Fibroblast of the aortic adventitia (primary cell): ENCODE measurements at places on chromosomes 13 and 19. TPM values are rescaled to one million over a fixed set of nuclear protein-coding genes. Genes with fewer than 3 reads are reported as not detected.

Gene HSPH1
- 51.8 and 69.9 TPM in 2 replicates for total RNA-seq

Gene PCDH20
- total RNA-seq, result 0.36 TPM in 1 of 2 replicates, not detected in the other

Gene MRPL54
- 38.8 and 60.5 TPM in 2 replicates for total RNA-seq

Gene MAMSTR
- 2.5 and 8.0 TPM in 2 replicates for total RNA-seq

Gene ADAMTS10
- total RNA-seq, result 15.8 and 18.5 TPM in 2 replicates

Gene KIR2DL3
- total RNA-seq, result not detected in 2 replicates

Gene C19orf33
- total RNA-seq, result 0.45 and 1.7 TPM in 2 replicates

Gene ADM5
- total RNA-seq, result 0.33 and 0.63 TPM in 2 replicates

Gene LILRA1
- not detected in 2 replicates for total RNA-seq

Gene RPL18
- 1,782 and 2,036 TPM in 2 replicates for total RNA-seq

Gene OR7D2
- total RNA-seq, result not detected in 2 replicates

Gene IL4I1
- 1.1 TPM in 1 of 2 replicates, not detected in the other for total RNA-seq

Gene C5AR1
- 0.09 TPM in 1 of 2 replicates, not detected in the other for total RNA-seq

Gene CFD
- total RNA-seq, result 25.8 and 161 TPM in 2 replicates

Gene SPRY2
- 4.6 and 60.3 TPM in 2 replicates for total RNA-seq

Gene ZNF177
- 1.1 and 8.9 TPM in 2 replicates for total RNA-seq

Gene SIAH3
- not detected in 2 replicates for total RNA-seq

Gene GRIN2D
- 1.2 and 2.2 TPM in 2 replicates for total RNA-seq

Gene DYRK1B
- total RNA-seq, result 15.5 and 21.8 TPM in 2 replicates
